ENCODE measurements at places on chromosomes 2 and 18.

GRCh38 chr2:240355001-240355891 lies 80.2 kb upstream of the GPC1 start:
- no peak for DNase-seq

GRCh38 chr2:160505256-160505655 lies 11.6 kb upstream of the RBMS1 start:
- DNase-seq, result no peak

- DNase-seq, result no peak
These were observed 232.1 kb upstream of the EPAS1 start for GRCh38 chr2:46065152-46065551.

DNA sequence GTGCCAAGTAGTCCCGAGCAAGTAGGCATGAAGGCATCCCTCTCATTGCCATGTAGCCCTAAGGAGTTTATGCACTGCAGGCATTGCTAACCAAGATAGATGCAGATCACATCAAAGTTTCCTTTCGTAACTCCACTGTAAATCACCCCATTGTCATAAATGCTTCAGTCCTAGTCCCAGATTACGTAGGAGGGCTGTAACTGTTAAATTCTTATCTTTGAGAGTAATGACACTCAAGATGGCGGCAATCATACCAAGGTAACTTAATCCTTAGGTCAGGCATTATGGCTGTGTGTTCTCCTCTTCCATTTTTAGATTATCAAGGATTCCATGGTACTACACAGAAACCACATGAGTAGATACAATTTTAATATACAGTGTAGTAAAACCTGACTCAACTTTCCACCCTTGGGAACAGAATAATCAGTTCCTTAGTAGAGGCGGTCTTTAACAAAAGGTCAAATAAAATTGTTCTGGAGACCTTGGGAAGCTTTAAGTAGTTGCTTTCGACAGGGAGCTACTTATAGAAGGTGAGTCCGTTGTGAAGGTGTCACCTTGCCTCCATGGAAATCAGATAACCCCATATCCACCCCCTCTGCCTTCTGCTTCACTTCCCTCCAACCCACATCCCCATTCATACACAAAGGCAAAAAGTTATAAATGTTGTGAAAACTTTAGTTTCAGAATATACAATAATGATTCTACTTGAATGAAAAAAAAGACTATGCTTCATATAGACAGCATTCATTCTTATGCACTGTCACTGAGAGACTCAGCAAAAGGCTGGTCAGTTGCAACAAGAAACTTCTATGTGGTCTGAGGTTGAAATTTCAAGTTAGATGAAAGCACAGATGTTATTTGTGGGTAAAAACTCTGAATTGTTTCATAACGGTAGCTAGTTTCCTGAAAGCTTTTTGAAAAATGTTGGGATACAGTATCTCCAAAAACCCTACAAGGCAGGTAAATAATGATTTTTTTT lies 64.8 kb upstream of the GALNT5 start:
- DNase-seq, result no peak

GRCh38 chr2:37414470-37414949 lies 70.1 kb downstream of the QPCT start:
- DNase-seq, result no peak

DNA sequence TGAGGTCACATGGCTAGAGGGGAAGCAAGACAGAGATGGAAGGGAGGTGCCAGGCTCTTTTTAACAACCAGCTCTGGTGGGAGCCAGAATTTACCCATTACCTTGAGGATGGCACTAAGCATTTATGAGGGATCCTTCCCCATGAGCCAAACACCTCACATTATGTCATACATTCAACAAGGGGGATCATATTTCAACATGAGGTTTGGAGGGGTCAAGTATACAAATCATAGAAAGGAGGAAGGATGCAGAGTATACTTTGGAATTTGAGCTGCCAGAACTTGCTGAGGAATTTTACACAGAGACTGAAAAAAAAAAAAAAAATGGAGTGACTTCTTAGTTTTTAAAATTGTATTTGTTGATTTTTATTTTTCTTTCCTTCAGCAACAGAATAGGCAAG lies 891.4 kb downstream of the CCDC85A start:
- no peak for DNase-seq

DNA sequence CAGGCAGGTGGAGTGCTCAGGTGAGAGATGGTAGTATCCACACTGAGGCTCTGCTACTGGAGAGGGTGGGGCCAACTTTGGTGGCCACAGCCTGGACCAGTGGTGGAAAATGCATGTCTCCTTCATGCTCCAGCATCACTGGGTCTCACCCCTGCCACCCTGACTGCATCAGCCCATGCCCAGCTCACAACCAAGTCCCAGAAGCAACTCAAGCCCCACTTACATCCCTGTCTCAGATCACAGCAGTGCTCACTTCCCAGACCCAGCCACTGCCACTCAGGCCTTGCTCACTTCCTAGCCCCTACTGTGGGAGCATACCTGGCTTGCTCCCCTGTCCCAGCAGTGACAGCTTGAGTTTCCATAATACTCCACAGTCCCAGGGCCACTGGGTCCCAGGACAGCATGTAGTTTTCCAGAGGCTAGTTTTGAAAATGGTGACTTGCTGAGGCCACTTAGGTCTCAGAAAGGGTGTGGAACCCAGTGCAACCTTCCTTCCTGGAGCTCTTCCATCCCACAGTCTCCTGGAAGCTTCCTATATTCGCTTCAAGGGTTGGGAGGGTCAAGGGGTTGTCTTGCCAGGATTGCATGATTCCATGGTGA lies 58.8 kb downstream of the GPC1 start:
- DNase-seq, result no peak

DNA sequence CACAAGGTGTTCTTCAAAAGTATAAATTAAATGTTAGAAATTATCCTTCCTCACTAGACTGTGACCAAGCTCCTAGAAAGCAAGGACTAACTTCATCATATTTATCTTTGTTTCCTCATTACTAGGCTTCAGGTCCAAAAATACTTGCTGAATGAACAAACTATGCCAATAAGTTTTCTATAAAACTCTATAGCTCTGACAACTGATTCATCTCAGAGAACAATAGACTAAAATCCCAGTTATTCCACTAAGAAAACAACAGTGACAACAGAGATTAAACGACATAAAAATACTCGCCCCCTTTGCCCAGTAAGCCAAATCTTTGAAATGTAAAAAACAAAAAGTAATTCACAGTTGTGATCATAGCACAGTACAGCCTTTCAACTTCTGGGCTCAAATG lies 13.6 kb downstream of the TLK1 start:
- DNase-seq, result no peak

GRCh38 chr2:239425631-239426030 lies 24.8 kb upstream of the HDAC4 start:
- DNase-seq, result no peak

DNA sequence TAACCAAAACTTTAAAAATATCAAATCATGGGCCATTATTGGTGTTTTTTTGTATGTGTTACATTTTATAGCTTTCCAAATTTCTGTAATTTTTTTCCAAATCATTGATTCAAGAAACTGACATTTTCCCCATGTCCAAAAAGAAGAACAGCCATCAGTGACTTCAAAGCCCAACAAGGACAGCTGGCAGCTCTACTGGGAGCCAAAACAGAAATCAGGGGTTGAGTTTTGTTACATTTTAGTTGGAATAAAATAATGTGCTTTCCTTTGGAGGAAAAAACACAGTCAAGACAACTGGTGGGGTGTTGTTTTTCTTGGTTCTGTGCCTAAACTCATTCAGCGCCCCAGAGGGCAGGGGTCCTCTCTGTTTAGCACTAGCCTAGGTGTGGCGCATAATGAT lies 23.8 kb downstream of the AKAIN1 start:
- no peak for DNase-seq

DNA sequence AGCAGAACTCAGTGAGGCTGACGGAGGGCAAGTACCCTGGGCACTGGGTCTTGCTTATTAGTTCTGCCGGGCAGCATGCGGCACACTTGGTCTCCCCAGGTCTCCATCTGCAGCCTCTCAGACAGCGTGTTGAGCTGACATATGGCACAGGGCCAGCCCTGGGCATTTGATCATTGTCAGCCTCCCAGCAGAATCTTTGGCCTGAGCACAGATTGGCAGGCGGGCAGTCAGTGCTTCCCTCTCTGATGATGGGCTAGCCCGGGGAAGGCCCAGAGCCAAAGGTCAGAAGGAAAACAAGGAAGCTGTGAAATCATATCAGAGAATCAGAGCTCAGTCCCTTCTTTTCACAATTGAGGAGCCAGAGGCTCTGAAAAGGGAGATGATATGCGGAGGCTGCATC lies 150.1 kb upstream of the LRRTM1 start:
- DNase-seq, result no peak

DNA sequence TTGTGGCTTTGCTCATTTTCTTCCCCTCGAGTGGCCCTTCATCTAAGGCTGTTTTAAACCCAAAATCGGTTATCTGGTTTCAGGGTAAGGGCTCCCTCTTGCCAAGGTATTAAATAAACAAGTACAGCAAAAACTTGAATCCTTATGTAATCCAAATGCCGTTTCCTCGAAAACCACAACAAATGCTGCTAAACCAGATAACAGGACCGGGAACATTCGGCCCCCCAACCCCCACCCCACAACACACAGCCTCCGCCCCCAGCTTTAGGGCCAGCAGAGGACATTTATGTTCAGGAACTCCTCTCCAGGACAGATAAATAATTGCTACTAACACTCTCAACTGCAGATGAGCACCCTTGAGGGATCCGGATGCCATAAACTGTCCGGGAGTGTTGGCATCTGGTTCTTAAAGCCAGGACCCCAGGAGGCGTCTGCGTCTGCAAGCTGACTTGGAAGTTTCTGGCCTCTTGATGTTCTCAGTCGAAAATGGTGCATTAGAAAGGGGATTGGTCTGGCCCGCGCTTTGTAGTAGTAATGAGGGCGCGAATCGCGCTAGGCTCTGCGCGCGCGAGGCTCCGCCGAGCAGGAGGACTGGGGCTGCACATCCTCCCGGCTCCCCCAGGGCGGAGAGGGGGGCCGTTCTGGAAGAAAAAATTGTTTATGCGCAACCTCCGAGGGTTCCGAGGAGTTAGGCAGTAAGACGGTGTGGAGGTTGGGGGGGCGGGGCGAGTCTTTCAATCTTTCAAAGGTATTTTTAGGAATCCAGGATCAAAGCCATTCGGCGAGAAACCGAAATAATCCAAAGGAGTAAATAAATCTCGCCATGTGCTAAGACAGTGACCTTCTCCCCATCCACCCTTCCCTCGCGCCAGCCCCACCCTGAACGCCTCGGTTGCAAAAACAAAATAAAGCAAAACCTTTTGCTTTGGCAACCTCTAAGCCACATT lies 3.9 kb upstream of the ID2 start:
- DNase-seq, result peak; percentile 65

DNA sequence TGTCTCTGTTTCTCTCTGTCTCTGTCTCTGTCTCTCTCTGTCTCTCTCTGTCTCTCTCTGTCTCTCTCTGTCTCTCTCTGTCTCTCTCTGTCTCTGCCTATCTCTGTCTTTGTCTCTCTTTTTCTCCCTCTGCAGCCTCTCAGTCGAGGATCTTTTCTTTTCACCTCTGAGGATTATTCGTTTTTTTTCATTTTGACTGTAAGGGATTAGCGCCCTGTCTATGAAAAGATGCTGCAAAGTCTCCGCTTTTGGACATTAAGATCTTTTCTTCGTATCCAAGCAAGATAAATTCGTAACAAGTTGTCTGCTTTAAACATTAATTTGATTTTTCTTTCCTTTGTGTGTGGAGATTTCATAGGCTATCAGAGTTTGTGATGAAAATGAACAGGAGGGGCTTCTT lies 191.2 kb upstream of the TPO start:
- DNase-seq, result no peak

DNA sequence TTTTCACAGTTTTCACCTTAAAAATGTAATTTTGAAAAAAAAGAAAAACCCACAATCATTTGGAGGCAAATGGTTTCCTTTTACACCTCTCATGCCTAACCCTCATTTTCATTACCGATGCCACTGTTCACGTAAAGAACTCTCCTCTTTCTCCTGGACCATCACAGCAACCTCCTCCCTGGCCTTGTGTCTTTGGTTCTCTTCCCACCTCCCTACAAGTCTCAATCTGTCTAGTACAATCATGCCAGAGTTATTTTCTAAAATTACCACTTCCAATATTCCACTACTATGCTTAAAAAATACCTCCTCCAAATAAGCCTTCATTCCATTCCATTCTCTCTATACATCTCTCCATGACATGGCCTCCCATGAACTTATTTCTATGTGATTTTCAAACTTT lies 77.9 kb upstream of the RIT2 start:
- DNase-seq, result no peak

DNA sequence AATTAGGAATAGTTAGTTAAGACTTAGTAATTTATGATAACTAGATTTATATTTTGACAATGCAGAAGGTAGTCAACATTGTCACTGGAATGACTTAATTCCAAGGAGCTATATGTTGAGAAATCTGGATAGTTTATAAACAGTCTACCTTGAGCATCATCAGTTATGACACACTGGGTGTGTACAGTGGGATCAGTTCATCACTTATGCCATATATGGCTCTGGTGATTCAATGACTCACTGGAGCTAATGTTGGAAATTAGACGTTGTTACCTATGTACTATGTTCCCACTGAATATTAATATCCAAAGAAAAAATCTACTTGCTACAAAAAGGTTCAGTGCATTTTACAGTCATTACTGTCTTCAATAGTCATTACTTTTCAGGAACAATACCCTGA lies 34.0 kb upstream of the ITPRID2 start:
- DNase-seq, result no peak

GRCh38 chr2:223082706-223083105 lies 30.7 kb downstream of the KCNE4 start:
- no peak for DNase-seq

DNA sequence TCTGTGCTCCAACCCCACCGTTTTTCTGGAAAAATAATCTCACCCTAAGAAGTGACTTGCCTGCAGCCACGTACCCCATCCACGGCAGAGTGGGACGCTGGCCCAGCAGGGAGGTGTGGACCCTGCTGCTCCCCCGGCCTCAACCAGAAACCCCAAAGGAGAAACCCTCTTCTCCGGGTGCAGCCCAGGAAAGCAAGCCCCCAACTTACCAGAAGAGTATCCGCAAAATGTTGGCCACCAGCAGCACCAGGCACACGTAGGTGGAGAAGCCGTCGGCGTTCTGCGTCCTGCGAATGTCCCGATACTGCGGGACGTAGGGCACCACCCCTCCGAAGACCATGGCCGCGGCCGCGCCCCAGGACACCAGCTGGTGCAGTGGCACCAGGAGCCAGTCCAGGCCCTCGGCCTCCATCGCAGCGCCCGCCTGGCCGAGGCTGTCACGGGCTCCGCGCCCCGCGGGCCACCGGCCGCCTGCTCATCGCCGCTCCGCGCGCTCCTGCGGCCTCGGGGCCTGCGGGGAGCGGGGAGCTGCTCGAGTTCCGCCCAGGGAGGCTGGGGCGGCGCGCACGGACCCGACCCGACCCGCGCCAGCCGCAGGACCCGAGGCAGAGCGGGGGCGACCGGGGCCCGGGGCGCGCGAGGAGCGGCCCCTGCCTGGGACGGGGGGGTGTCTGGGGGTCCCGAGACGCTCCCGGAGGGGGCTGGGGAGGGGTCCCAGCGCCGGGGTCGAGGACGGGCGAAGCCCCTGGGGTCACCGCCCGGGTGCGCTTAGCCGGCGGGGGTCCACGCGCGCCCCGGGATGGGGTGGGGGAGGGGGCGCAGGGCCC lies 725 bp downstream of the SLC66A2 start:
- DNase-seq, result peak; percentile 48

GRCh38 chr2:99404797-99405669 lies 67.8 kb downstream of the EIF5B start:
- DNase-seq, result no peak
